ENCODE measurements at places on chromosomes 7 and 10.

DNA sequence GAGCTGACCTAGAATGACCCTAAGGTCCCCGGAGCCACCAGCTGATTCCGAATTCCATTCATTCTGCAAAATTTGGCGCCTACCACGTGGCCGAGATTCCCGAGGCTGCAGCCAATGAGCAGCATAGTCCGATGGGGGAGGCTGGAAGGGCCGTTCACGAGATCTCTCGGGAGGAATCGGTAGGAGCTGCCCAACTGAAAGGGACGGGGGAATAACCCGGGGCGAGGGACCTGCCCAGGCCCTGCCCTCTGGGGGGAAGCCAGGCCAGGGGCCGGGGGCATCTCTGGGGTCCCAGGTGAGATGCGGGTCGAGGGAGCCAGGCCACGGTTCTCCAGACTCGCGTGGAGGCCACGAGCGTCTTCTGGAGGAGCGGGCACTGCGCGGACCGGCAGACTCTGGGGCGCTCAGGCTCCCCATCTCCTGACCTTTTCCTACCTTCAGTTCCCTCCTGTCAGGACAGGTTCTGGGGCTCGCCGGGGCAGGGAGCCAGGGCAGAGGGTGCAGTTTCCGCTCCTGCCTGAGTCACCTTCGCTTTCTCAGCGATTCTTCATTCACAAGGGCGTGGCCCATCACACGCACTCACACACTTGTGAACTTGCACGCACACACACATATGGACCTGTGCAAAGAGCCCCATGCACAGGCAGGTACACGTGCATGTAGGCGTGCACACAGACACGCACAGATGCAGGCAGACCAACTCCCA, 173.4 kb downstream of the RNF216 start:
- no peak for DNase-seq

DNA sequence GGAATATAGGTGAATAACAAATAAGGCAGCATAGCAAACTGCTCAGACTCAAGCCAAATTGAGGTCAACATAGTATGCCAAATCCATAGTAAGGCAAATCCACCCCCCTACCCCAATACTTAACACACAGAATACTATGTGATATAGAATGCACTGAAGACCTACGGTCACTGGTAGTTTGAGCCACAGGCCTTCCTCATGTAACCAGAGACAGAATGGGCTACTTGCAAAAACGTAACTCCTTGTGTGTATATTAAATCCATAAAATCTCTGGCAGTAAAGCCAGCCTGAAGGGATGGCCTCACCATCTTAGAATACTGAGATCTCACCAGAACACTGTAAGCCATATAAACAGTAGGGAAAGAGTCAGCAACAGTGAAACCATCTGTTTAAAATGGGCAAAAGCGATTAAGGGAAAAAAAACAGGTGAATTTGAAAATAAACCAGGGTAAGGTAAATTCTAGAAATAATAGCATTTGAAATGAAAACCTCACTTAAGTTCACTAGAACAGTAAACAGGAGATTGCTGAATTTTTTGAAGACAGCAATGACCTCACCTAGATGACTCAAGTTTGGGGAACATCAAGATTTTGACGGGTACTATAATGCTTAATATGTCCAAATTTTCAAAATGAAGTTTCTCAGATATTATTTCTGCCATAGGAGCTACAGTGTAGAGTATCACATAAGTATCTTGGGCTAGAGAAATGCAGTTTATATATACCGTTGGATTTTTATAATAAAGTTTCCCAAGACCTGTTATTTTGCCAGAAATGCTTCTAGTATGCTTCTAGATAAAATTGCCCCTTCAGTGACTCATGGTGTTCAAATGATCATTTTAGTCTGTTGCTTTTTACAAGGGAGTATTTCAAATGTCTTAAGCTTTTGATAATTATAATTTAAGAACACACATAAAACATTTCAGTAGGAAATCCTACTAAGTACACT, 13.9 kb downstream of the HNRNPA2B1 start:
- no peak for DNase-seq

- no peak for DNase-seq
Measured at GRCh38 chr7:107506674-107507339, 37.0 kb downstream of the GPR22 start.

DNA sequence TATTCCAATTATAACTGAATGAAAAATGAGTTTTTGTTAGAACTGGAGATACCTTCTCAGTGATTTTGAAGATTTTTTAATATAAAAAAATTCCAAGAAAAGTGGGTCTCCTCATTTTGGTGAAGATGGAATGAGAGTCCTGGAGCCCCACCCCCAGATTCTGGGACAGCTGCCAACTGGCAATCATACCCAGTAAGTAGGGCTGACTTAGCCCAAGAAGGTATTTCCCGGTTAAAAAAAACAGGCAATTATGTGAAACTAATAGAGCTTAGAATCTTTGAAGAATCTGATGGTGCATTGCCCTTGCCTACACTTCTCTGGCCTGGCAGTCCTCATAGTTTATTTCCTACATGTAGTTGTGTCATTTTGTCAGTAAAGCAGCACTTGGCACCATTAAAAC, 52.8 kb upstream of the VWDE start:
- no peak for DNase-seq

GRCh38 chr7:105016709-105017656, 3.0 kb downstream of the KMT2E start:
- no peak for DNase-seq

- DNase-seq = no peak
Measured at GRCh38 chr10:28604567-28605536, 71.9 kb downstream of the WAC start.

- no peak for DNase-seq
Measured at GRCh38 chr7:131157530-131158243, 170.0 kb upstream of the MKLN1 start.

DNA sequence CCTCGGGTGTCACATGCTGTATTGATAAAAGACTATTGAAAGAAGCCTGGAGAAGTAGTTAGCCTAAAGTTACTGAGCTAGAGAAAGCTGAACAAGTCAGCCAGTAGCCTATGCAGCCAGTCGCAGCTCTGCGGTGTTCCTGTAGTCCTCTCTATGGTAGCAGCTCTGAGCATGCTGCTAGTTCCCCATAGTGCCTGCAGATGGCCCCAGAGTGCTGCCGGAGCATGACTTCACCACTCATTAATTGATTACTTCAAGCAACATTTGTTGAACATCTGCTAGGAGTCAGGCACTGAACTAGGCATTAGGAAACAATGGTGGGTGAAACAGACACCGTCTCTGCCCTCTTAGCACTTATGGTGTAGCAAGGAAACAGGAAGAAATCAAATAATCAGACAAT, 422.7 kb downstream of the SORCS3 start:
- no peak for DNase-seq

DNA sequence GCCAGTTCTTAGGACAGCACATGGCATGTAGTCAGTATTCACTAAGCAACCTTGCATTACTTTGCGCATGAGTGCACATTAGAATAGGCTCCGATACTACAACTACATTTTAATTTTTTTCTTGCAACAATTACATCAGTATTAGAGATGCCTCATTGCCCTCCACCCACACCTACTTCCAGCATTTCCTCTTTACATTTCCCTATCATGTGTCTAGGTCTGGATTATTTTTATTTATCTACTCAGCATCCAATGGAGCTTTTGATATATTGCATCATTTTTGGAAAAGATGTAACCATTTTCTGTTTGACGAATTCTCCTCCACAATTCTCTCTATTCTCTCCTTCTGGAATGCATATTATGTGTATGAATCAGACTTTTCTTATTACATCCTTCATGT, 258.2 kb upstream of the GLI3 start:
- DNase-seq = no peak
